ENCODE measurements at places on chromosomes 4 and X.

GRCh38 chr4:8754634-8755589 is 116.7 kb downstream of the HMX1 start:
- DNase-seq: no peak

DNA sequence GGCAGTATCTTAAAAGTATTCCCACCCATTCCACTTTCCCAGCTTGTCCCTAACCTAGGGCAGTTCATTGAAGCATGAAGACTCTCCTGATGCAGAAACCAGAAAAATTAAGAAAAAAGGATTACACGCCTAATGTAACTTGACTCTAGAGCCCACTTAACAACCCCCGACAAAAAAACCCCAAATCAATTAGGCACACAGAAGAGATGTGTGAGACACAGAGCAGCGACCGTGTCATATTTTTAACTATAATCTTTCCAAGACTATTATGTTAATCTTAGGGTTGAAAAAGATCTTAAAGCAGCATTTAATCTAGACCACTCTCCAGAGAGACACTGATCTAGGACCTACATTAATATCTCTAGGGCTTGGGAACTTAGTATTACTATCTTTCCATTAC is 1.3 kb downstream of the YTHDC1 start:
- DNase-seq: no peak

- DNase-seq: no peak
These were observed 707.9 kb downstream of the CENPC start for GRCh38 chr4:66837279-66837922.

DNA sequence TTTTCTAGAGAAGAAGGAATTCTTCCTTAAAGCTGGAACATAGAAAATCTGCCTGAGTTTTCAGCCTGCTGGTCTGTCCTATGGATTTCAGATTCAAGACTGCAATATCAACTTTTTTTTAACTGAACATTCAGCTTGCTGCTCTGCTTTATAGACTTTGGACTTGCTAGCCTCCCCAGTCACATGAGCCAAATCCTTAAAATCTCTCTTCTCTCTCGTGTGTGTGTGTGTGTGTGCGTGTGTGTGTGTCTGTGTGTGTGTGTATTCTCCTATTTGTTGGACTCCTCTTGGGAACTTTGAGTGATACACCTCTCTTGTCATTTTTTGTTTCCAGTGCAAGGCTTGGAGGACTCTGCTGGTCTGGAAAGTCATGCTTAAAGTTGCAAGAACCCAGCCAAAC is 6.8 kb upstream of the TBC1D19 start:
- DNase-seq: no peak
